ENCODE measurements at places on chromosomes 7 and 10.

- DNase-seq: no peak
Observed at GRCh38 chr10:95456516-95456915, 104.7 kb downstream of the SORBS1 start.

- no peak for DNase-seq
Observed at GRCh38 chr7:148306759-148307158, 283.8 kb upstream of the C7orf33 start.

DNA sequence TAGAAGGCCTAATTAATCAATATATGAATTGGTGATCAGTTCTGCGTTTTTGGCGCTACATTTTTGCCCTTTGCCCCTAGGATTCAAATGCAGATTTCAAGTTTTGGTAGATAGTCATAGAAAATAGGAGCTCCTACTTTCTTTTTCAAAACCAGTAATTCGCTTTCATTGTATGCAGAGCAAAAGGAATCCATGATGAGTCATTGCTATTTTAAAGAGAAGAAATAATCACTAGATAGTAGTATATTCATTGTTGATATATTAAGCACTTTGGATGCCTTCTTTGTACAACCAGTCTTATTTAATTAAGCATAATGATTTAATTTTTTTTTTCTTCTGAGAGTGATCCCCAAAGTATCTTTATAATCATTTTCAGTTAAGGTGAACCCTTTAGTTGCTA, 50.3 kb downstream of the CSTF2T start:
- DNase-seq: no peak

GRCh38 chr7:158094671-158095226, 492.9 kb downstream of the PTPRN2 start:
- DNase-seq: no peak

DNA sequence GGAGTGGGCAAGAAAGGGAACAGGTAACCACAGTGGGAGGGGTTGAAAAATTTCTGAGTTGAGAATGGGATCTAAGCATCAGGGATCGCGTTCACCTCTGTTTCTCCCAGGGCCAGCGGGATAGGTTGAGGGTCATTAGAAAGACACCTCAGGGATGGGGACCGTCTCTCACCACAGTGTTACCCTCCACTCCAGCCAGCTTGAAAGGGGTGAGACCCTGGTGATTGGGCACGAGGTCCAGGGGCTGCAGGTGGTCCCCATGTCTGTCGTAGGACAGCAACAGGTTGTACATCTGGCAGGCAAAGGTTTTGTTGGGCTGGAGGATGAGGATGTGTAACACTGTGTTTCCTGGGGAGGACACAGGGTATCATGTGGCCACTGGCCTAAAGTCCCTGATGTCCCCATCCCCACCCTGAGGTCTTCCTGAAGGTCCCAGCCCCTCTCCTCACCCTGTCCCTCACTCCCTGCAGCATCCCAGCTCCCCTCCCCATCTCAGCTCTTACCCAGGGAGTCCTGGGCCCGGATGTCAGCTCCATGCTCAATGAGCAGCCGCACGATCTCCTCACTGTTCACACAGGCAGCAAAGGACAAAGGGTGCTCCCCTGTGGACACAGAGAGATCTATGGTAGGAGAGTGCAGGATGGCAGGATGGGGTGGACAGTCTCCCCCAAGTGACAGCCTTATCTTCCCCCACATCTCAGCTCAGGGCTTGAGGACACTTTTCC, 9.1 kb downstream of the TRPV6 start:
- DNase-seq: no peak

DNA sequence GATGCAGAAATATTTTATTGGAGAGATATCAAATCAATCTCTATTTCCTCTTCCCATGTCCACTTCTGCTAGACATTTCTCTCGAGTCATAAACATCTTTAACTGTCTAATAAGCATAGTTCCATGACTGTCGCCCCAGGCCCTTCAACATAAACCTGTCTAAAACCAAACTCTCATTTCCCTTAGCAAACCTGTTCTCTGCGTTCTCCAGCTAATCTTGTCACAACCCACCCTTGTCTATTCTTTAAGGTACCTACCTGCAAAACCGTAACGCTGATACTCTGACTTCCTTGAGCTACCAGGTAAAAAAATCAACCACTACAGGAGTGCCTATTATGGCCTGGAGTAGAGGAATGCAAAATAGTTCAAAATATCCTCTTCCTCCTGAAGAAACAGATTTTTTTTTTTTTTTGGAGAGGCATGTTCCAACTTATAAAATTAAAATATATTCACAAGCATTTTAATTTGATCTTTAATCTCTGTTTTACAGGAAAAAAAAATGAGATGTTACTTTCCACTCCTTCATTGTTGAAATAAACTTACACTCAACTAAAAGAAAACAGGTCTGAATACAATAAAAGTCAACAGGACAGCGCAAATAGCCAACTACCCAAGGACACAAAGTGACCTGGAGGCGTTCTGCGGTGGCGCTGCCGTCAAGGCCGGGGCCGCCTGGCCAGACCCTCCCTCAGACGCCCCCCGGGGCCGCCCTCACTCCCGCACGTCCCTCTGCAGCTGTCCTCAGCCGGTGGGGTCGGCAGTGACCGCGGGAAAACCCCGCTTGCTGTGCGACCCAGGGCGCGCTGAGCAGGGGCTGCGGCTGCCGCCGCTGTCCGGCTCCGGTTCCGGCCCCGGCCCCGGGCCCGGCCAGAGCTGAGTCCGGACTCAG, 765 bp downstream of the SLC25A40 start:
- DNase-seq: no peak

- no peak for DNase-seq
Observed at GRCh38 chr7:93943816-93944540, 22.4 kb downstream of the GNG11 start.

GRCh38 chr7:148882841-148883265, 1.2 kb downstream of the EZH2 start:
- DNase-seq: no peak
